ENCODE measurements at places on chromosomes 3 and 15. TPM values are rescaled to one million over a fixed set of nuclear protein-coding genes. Genes with fewer than 3 reads are reported as not detected.

WDR72 gene
- 1.5 TPM for total RNA-seq

- no peaks in the 10 kb centered on the region for H3K36me3 ChIP-seq
- H3K27me3 ChIP-seq = no peaks in the 10 kb centered on the region
- H3K27ac ChIP-seq = no peak overlapping the region
- DNase-seq = peak; percentile 29
- no peak overlapping the region for H3K4me3 ChIP-seq
Measured at GRCh38 chr3:95705786-95706418, 1108.5 kb upstream of the EPHA6 start.

- H3K4me3 ChIP-seq = no peak overlapping the region
- no peaks in the 10 kb centered on the region for H3K4me1 ChIP-seq
- H3K27me3 ChIP-seq = no peaks in the 10 kb centered on the region
- H3K36me3 ChIP-seq = no peaks in the 10 kb centered on the region
Measured at GRCh38 chr3:120170223-120170622, 76.0 kb upstream of the GSK3B start.

GRCh38 chr3:67461667-67462142 is 192.7 kb downstream of the SUCLG2 start:
- no peaks in the 10 kb centered on the region for H3K4me1 ChIP-seq
- DNase-seq = no peak
- no peaks in the 10 kb centered on the region for H3K27me3 ChIP-seq
- H3K36me3 ChIP-seq = no peaks in the 10 kb centered on the region
- H3K27ac ChIP-seq = no peak overlapping the region

Measured in lower lobe of right lung (tissue), 2 donors.